ENCODE measurements at places on chromosomes 4 and X.
A peak's percentile ranks its signal among the peaks of the same experiment; 100 is the strongest.

DNA sequence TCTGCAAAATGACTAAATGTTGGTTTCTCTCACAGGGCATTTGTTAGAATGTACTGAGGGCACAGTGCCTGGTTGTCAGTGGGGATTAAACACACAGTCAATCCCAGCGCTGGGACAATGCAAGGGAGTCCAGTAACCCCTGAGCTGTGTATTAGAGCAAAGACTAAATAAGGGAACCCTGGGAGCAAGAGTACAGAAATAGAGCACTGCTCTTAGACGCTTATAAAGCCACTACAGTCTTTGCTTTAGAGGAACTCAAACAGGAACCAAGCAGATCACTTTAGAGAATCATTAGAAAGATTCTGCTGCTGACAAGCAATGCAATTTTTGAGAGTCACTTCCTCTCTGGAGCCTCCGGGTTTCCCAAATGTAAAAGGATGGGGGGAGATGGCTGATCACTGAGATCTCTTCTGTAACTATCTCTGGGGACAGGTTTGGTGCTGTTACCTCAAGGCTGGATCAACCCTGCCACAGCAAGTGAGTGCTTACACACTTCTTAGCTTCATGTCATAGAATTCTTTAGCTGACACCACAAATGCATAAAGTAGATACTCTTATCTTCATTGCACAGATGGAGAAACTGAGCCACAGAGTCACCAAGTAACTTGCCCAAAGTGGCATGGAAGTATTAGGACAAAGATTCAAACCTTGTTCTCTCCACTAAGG lies 137.8 kb upstream of the CPEB2 start:
- no peak for DNase-seq

GRCh38 chr4:34323549-34324320 lies 1920.6 kb downstream of the ARAP2 start:
- DNase-seq: no peak

- DNase-seq: no peak
These were observed 298.9 kb downstream of the PDGFC start for GRCh38 chr4:156672492-156673305.

DNA sequence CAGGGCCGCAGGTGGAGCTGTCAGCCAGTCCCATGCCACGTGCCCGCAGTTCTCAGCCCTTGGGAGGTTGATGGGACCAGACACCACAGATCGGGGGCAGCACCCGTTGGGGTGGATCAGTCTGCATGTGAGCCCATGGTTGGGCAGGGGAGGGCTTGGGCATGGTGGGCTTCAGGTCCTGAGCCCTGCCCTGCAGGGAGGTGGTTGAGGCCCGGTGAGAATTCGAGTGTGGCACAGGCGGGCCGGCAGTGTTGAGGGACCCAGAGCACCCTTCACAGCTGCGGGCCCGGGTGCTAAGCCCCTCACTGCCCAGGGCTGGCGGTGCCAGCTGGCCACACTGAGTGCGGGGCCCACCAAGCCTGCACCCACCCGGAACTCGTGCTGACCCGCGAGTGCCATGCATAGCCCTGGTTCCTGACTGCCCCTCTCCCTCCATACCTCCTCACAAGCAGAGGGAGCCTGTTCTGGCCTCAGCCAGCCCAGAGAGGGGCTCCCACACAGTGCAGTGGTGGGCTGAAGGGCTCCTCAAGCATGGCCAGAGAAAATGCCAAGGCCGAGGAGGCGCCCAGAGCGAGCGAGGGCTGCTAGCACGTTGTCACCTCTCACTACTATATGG lies 696.1 kb downstream of the TGIF2LX start:
- no peak for DNase-seq

DNA sequence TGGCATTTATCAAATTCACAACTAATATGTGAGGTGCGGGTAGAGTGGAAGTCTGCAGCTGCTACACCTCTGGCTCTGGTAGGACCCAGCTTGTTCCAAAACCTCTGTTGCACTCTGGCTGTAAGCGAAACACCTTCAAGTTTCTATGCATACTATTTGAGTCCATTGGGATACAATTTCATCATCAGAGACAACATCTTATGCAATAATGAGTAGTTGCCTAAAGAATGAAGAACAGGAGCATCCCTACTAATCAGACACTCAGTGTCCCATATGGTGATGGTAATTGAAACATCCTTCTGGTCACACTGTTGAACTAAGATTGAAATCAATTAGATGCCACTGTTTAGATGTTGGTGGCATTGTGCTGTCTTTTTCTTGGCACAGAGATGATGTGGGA lies 178.4 kb downstream of the MGST2 start:
- DNase-seq: no peak

GRCh38 chrX:57422289-57422688 lies 135.8 kb downstream of the FAAH2 start:
- peak; percentile 19 for DNase-seq

GRCh38 chr4:41683326-41683725 lies 65.2 kb downstream of the PHOX2B start:
- DNase-seq: no peak

GRCh38 chr4:112381996-112382692 lies 85.0 kb downstream of the ALPK1 start:
- DNase-seq: no peak

DNA sequence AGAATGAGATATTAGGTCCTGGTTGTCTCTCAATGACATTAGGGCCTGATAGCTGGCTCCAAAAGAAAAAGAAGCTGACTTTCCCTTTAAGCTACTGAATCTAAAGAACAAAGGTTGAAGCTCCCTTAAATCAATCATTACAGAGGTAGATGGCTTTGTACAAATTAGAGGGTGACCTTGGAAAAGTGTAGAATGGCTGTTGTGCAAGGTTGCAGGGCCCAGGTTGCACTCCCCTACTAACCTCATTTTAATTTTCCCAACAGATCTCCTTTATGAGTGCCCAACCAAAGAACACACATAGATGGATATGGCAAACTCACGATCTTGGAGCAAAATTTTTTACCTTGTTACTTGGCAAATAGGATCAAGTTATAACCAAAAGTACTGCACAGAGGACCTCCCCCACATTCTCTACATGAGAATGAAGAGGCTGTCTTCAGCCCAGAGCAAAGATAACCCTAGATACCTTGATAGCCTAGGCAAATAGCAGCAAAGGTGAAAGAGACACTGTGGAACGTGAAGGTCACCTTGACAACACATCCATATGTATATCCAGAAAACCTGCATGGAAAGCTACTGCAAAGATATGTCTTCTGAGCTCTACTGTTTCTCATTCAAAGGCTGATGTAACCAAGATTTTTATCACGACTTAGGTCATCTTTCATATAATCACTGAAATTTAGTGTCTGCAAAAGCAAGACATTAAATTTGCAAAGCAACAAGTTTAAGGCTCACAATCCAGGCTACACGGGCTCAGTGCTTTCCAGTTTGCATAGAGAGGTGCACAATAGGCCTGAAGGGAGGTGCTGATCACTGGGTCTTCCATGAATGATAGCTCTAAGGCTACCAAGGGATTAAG lies 23.0 kb downstream of the KLB start:
- DNase-seq: no peak

GRCh38 chr4:168200685-168201084 lies 108.3 kb downstream of the ANXA10 start:
- no peak for DNase-seq

DNA sequence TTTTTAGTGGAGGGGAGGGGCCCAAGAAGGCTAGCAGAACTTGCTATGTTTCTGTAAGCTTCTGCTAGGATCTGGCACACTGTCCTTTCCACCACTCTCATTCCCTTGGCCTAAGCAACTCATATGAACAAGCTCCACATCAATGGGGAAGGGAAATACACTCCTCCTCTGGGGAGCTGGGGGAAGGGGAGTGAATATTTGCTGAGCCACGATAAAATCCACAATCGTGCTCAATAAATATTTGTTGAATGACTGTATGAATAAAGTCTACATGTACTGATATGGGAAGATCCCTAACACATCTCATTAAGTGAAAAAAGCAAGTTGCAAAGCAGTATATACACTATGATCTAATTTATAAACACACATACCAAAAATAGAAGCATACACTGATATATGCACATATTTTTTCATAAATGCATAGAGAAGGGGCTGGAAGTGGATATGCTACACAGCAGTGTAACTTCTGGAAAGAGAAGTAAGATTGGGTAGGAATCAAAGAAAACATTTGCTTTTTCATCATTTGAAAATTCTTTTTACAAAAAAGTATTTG lies 95.8 kb upstream of the EFHC2 start:
- DNase-seq: no peak

GRCh38 chr4:81786063-81786763 lies 314.5 kb upstream of the RASGEF1B start:
- DNase-seq: no peak

- no peak for DNase-seq
These were observed 181.5 kb upstream of the PSAPL1 start for GRCh38 chr4:7616193-7616592.

DNA sequence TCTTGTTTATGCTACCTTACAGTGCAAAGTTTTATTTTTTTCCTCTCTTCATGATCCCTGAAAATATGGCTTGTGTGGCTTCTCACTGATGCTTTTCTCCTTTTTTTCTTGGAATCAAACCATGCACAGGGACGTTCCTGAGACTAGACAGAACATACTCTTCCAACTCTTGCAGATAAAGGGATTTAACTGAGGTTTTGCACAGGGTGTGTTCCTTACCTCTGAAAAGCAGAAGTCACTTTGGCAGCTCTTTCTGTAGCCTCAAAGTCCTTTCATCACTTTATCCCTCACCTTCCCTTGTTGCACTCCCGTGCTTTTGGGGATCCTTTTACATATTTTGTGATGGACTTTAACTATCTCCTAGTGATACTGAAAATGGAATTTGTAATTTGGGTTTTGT lies 300.1 kb downstream of the SPRY1 start:
- DNase-seq: no peak

- DNase-seq: no peak
These were observed 23.9 kb downstream of the APOO start for GRCh38 chrX:23883737-23884354.

DNA sequence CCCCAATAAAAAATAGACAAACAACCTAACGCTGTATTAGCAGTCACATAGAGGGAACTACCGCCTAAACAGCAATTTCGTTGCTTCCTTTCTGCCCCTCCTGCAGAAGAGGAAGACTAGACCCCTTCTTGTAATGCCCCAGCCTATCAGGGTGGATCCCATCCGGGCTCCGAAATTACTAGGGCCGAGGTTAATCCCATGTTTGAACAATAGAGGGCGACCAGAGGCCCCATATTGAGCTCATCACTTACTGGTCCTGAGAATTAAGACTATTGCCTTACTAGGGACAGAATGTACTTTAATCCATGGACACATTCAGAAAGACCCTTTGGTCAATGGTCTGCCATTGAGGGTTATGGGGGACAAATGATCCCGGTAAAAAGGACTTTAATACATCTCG lies 11.8 kb upstream of the ZNF630 start:
- DNase-seq: peak; percentile 2

DNA sequence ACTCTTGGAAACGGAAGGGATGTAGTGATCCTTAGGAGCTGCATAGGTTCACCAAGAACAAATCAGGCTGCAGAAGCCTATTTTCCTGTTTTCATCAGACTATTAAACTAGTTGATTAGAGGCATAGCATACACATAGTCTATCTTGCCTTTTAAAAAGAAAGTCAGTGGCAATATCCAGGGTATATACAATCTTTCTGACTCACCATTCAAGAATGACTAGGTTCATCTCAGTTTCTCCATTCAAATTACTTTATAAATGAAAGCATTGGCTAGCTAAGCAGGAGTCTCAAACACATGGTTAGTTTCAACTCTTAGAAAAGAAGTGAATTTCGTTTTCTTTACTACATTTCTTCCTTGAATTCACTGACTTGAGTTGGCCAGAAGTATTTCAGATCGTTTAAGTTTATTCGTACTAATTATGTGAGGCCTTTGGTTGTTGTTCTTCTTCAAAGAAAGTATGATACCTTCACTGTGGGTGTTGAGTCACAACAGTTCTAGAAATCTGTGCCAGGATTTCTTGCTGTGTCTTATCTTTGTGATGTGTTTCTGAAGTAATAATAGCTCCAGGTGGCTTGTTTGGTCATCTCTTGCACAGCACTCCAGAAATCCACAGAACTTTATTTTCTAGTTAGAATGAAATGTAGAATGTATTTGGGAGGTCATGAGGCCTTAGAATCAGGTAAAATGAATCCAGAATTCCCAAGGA lies 88.2 kb downstream of the AWAT2 start:
- DNase-seq: no peak

- no peak for DNase-seq
These were observed 284.2 kb upstream of the F9 start for GRCh38 chrX:139246295-139246694.

GRCh38 chr4:185394568-185395237 lies 1.0 kb downstream of the LRP2BP start:
- no peak for DNase-seq

GRCh38 chr4:21001490-21001889 lies 301.2 kb downstream of the PACRGL start:
- DNase-seq: no peak

DNA sequence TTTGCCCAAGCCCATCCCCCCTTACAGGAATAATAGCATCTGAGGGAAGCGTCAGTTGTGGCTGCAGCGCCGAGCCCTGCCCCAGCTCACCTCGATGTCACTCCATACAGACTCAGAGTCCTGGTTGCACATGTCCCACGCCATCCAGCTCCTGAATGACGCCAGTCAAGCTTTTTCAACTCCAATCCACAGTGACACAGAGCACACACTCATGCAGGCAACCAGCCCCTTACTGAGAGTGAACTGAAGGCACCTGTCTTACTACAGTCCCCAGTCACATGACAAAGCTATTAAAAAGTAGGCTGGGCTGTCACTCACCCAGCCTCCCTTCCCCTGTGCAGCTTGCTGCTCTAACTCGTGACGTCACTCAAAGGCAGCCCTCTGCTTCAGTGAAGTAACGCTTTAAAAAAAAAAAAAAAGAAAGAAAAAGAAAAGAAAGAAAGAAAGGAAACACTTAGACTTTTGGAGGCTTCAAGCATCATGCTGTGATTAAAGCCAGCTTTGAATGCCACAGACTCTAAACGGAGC lies at the start of gene PPARGC1A:
TSS of gene PPARGC1A (minus strand) at position 234 of the 528 bp plus-strand sequence. CDS start at position 144, 90 bp downstream.
- peak; percentile 83 for DNase-seq

DNA sequence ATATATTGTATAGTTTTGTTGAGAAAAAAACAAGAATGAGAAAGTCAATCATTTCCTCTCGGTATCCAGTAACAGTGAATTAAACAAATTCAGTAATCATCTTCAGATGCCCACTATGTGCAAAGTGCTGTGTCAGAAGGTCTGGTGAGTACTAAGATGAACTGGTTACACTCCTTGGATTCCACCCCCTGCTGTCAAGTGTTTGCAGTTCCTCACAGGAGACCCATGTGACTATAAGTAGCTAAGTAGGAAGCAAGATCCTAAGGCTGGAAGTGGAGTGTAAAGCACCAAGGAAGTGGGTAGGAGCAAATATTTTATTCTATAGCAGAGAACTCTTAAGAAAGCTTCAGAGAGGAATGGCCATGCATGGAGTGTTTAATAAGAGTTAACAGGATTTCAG lies 73.6 kb downstream of the SNX25 start:
- no peak for DNase-seq

- no peak for DNase-seq
These were observed 97.2 kb upstream of the FRG1 start for GRCh38 chr4:189843413-189844009.

DNA sequence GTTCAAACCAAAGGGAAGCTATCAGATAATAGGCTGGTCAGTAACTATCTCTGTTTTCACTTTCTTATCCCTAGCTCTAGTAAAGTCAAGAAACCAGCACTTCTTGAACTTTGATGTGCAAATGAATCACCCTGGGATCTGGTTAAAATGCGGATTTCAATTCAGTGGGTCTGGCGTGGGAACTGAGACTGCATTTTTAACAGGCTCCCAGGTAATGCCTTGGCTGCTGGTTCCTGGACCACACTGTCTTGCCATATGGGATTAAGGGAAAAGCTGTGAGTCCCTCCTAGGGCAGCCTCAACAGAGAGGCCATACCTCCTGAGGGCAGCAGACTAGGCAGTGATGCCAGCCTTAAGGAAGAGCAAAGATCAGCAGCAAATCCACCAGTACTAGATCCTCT lies 1.7 kb downstream of the RNF175 start:
- DNase-seq: no peak

Data from NCI-H2081 (cell line).